ENCODE measurements at places on chromosomes 4 and X. TPM values are rescaled to one million over a fixed set of nuclear protein-coding genes. Genes with fewer than 3 reads are reported as not detected.

GRCh38 chrX:107716118-107716684, 59.4 kb downstream of the TSC22D3 start:
- peak; percentile 38 for DNase-seq
- peak overlapping the region; percentile 66 for H3K4me3 ChIP-seq
- no peaks in the 10 kb centered on the region for H3K27me3 ChIP-seq
- H3K36me3 ChIP-seq, result peaks cover 28% of the 10 kb centered on the region
- H3K27ac ChIP-seq, result peak overlapping the region; percentile 96
- peaks cover 20% of the 10 kb centered on the region for H3K4me1 ChIP-seq

OPRPN gene
- total RNA-seq, result not detected

SLC6A14 gene
- total RNA-seq, result not detected

ARHGAP10 gene
- 24.5 TPM for total RNA-seq

GRCh38 chr4:21327976-21328700, 620.4 kb downstream of the KCNIP4 start:
- H3K36me3 ChIP-seq, result no peaks in the 10 kb centered on the region
- no peak for DNase-seq
- no peak overlapping the region for H3K27ac ChIP-seq
- no peak overlapping the region for H3K4me3 ChIP-seq

DNA sequence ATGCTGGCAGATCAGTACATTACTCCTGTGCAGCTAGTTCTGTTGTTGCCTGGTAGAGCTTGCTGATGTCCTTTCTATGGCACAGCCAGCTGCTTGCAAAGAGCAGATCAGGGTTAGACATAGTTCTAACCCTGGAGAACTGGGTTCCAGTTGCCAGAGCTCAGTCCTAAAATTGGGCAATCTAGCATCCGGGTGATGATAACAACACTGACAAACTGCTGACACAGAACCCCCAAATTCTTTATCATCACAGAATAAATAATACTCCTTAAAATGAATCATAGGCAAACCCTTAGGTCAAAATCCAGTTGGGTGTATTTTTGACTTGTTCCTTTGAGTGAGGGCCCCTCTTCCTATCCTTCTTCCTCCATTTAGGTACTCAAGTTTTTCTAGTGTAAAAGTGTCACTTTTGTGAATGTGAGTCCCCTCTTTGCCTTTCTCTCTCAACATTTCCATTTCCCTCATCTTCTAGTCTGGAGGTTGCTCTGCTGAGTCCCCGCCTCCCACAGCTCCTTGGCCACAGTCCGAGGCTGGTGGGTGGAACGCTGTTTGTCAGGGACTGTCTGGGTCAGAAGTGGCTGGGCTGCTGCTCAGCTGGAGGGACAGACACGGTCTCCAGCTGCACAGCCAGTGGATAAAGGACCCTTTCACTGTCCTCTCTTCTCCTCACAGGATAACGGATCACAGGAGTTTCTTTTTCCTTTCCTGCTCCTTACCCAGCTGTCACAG, 93.6 kb upstream of the RASGEF1B start:
- no peak overlapping the region for H3K4me3 ChIP-seq
- no peak overlapping the region for H3K27ac ChIP-seq
- H3K36me3 ChIP-seq, result no peaks in the 10 kb centered on the region
- no peaks in the 10 kb centered on the region for H3K27me3 ChIP-seq
- H3K4me1 ChIP-seq, result no peaks in the 10 kb centered on the region
- no peak for DNase-seq
